ENCODE measurements at places on chromosomes 7 and 10.
A peak's percentile ranks its signal among the peaks of the same experiment; 100 is the strongest.

DNA sequence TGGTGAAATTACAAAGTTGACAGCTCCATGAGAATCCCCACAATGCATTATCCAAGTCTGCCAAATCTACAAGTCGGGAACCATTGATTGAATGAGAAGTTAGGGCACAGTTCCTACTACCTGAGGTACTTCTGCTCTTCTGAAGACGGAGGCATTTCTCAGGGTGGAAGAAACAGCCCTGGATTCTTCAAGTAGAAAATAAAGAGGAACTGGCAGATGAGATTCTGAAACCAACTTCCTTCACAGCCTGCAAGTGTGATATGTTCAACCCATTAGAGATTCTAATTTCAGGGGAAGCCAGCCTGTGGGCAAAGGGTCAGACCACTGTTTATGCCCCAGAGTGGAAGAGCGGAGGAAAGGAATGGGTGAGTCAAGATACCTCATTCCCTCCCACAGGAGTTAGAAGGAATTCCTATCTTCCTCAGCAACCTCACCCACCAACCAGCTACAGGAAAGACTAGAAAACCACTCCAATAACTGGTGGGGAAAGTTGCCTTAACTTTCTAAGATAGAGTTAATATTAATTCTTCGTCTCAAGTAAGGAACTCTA lies 50.5 kb upstream of the BMPER start:
- DNase-seq: no peak

- no peak for DNase-seq
These were observed 82.5 kb downstream of the TMEM178B start for GRCh38 chr7:141156407-141156806.

GRCh38 chr10:48590945-48591344 lies 13.9 kb downstream of the ARHGAP22 start:
- DNase-seq: no peak

DNA sequence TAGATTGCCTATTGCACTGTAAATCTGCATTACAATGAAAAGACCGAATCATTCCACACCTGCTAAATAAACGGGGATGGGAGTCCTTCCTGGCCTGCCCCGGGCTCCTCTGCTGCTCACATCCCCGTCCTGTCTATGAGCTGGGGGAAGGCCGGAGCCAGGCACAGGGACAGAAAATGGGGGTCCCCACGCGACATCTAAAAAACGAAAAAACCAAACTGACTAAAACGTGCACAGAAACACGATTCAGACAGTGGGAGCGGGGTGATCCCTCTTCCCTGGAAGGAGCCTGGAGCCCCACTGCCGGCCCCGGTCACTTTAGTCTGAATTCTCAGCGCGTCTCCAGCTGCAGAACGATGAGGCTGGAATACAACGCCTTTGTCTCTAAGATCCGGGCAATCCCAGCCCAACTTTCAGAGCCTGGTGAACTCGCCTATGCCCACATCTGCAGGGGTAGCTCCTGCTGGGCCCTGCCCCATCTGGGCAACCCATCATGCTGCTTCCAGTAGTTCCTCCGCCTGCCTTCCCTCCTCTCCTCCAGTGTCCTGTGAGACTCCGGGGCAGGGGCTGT lies 78.0 kb downstream of the ADARB2 start:
- no peak for DNase-seq

DNA sequence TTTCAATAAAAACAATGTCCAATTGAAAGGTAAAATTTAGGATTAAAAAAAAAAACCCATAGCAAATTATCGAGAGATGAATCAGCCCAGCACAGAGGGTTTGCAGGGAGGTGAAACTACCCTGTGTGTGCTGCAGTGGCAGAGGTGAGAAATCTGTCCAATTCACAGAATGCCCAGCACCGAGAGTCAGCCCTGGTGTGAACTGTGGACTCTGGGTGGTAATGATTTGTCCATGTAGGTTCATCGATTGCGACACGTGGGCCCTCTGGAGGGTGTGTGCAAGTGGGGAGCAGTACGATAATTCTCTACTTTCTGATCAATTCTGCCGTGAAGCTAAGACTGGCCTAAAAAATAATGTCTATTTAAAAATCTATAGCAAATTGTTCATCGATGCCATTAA lies 94.5 kb upstream of the PFKP start:
- DNase-seq: no peak

DNA sequence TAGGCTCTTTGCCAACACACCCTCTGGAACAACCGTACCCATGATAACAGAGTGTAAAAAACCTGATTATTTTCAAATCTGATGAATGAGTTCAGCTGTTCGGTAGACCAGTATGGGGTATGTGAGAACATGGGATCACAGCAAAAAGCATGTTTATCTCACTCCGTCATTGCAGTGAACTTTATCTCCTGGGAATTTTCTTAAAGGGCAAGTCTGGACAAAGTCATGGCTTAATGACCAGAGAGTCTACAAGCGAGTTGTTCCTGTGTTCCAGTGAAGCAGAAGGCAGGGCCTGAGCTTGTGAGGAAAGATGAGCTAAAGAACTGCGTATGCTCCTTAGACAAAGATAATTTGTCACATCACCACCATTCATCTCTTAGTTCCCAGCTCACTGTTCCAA lies 219.7 kb downstream of the TRIL start:
- no peak for DNase-seq

- DNase-seq: no peak
These were observed 40.5 kb downstream of the ASB4 start for GRCh38 chr7:95526128-95526738.

DNA sequence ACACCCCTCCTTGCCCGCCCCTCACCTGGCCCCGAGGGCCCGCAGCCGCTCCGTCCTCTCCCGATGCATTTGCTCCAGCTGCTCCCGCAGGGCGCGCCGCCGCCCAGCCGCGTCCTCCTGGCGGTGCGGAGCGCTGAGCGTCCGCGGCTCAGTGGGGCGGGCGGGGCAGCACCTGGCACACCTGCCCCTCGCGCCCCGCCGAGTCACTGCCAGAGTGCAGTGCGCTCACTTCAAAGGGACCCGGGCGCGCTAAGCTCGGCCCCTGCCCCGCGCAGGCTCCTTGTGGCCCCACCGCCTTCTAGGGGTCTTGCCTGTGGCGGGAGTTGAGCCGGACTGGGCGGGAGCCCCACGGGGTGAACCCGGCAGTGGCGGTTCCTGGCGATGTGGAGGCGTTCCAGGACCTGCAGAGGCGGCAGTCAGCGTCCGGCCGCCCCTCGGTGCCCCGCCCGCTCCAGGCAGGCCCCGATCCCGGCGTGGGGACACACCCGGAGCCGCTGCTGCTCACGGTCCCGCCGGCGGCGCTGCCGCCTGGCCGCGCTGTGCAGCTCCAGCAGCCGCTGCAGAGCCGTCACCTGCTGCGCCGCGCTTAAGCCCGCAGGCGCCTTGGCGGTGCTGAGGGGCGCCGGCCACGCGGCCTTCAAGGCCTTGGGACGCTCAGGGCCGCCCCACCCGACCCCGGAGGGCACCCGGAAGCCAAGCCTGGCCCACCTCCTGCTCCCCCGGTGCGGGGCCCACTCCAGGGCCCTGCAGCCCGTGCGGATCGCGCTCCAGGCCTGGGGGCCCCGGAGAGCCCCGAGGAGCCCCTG lies 6.7 kb downstream of the ATP6V1F start:
- DNase-seq: peak; percentile 67

DNA sequence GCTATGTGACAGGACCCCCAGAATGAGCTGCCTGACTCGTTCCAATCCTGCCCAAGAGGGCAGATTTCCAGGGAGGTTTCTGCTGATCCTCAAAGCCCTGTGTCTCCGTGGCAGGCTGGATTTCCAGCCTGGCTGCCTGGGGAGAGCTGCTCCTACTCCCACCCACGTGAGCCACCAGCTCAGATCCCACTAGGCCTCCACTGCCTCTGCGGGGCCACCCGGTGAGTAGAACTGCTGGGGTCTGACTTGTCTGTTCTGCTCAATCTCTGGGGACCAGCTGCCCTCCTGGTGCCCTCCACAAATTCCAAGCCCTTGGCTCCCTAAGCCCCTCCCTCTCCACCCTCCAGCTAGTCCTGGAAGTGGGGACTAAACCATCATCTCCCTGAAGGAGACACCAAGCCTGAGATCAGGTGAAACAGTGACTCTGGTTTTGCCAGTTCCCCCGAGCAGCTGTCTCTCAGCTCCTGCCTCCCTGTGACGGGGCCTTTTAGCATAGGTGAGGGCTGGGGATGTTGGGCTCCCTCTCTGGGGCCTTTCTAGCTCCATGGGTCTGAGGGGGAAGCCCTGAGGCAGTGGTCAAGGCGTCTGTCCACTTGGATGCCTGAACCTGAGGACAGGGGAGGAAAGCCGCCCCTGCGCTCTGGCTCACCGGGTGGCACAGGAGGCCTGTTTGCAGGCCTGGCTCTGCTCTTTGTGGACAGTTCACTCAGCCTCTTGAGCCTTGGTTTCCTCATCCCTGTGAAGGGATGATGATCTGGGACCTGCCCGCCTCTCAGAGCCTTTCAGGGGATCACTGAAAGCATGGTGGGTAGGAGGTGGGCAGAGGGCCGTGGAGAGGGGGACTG lies 5.6 kb downstream of the FAM241B start:
- DNase-seq: no peak

DNA sequence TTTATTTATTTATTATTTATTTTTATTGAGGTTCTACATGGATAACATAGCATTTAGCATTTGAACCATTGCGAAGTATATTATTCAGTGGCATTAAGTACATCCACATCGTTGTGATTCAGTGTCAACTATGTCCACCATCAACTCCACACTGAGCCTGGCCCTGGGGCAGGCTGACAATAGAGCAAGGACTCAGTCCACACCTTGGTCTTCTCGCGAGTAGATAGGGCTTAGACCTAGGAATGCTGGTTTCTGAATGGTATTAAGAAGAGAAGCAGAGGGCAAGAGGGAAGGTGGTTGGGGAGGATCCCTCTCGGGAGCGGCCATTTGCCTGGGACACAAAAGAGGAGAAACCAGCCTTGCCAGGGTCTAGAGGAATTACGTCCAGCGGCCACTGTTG lies 599.2 kb upstream of the MGMT start:
- no peak for DNase-seq

GRCh38 chr7:101031082-101031481 lies 11.2 kb downstream of the MUC17 start:
- no peak for DNase-seq

DNA sequence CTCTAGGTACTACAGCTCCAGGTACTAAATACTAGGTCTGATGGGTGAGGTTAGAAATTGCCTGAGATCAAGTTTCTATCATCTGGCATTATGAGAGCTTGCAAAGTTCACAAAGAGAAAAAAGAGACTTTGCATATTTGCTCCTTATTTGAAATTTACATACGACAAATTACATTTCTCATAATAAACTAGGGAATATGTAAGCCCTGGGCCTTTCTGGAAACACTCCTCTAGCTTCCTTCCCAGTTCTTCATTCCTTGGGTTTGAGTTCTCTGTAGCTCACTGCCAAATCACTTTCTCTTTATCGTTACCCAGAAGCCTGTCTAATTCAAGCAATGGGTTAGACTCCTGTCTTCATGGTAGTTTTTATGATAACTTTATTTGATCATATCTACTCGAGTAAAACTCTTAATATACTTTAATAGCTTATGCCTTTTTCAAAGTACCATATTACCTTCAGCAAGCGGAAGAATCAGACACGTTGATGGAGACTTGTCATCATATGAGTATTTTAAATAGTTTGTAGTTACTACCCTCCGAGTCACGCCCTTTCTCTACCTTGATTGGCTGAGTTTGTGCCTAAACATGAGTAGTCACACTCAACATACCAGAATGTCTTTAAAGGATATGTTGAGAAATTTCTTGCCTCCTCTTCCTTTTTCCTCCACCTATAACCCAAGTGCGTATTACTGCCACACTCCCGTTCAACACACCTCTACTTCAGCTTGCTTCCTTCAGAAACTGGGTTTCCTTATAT lies 150.5 kb downstream of the DKK1 start:
- DNase-seq: no peak

- DNase-seq: peak; percentile 19
These were observed 265.6 kb upstream of the FOXK1 start for GRCh38 chr7:4416396-4417056.

DNA sequence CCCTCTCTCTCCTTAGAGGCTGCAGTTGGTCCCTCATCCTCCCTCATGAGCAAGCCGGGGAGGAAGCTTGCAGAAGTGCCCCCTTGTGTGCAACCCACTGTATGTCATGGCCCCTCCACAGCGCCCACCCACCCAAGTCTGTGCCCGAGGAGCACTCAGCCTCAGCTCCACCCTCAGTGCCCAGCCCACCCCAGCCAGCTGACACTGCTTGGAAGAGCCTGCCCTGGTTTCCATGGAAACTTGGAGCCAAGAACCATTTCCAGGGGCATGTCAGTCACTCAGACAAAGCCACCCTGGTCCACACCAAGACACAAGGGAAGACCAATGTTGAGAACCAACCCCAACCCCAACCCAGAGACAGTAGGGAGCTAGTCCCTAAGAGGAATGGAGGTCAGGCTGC lies 79.5 kb downstream of the PAX2 start:
- no peak for DNase-seq

DNA sequence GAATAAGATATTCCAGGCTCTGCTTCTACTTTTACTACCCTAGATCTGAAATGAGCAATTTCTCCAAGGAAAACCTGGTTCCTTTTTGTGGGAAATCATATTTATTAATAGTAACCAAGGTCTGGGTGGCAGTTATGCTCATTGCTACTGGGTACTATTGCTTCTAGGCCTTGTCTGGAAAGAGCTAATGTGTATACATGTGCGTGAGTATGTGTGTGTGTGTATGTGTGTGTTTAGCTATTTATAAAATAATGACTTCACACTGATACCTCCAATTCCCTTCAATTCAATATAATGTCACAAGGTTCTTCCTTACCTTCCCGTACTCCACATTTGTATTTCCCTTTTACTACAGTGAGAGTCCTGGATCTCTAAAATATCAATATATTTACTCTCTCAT lies 26.0 kb upstream of the PLCE1 start:
- DNase-seq: no peak

DNA sequence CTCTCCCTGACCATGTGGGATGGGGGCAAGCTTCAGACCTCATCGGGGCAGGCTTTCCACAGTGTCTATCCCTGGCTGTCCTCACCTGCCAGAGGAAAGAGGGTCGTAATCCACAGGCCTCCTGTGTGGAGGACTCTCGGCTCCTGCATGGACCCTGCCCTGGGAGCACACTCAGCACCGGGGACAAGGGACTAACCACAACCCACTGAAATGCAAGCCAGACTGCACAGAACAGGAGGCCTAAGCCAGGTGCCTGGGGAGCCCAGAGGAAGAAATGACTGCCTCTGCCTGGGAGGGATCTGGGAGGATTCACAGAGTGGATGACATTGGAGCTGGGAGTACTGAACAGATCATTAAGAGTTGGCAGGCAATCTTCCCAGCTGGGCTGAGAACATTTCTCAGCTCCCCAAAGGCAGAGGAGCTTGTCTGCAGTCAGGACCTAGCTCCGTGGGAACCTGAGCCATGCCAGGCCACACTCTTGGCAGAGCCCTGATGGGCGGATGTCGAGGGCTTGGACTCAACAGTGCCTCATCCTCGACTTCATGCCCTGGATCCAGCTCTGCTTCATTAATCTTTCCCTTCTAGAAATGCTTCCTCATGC lies 213.4 kb downstream of the USP6NL start:
- no peak for DNase-seq
